ENCODE measurements at places on chromosomes 16 and 17.

GRCh38 chr16:1076801-1077576 lies 4.4 kb downstream of the SSTR5 start:
- no peak for DNase-seq

- DNase-seq, result no peak
Observed at GRCh38 chr16:716768-717325, 1.9 kb downstream of the METRN start.

DNA sequence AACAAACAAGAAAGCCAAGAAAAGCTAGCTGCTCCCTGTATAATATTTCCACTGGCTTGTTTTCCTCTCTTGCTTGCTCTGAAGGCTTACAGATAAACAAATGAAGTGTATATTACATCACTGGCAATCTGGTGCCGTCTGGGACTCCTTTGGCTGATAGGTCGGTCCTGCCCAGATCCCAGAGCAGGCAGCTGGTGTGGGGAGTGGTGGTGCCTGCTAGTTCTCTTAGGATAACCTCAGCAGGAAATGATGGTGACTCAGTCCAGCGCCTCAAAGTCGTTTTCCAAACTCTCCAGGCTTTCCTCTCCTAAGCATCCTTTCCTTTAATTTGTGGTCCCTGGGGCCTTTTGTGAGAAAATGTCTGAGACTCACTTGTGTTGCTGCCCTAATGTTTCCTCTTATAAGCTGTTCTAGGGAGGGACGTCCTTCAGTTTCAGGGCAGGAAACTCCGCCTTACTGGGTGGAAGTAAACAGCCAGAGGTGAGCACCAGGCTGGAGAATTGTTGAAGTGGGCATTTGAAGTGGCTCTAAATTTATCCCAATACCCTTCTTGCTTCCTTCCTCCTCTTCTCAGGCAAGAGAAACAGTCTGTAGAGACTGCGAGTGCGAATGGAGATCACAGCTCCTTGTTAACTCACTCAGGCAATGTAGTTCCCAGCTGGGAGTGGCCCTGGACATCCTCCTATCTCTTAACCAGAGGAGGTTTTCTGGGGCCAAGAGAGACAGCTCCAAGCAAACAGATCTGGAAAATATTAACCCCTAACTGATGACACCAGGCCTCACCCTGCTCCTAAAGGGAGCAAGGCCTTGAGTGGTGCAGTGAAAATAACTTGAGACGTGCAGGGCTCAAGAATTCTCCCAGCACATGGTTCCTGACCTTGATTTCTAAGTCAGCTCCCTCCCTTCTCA lies 34.9 kb downstream of the CD300LF start:
- DNase-seq, result no peak

DNA sequence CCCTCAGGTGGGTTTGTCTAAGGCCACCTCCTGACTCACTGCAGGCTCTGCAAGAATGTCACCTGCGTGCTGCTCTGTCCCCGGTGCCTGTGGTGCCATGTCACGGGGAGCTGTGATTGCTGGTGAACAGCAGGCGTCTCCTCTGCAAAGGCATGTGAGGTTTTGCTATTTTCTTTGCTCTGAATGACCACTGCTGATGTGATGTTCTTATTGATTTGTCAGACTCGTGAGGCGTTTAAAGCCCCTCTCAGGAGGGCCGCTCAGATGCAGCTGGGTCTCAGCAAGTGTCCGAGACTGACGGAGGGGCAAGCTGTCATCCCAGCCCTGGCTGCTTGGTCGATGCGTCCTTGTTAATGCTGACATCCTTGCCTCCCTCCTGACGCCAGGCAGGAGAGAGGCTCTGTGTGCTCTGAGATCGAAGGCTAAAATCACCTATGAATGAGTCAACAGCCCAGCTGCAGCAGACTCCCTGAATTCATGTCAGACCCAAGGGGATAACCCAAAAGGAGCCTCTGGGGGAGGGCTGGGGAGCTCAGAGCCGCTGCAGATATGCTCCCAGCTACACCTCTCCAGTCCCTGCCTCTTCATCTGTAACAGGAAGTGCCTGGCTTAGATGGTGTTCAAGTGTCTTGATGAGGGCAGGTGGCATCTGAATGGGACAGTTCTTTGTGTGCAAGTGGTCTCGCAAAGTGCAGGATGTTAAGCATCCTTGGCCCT lies 11.8 kb upstream of the PEMT start:
- no peak for DNase-seq

GRCh38 chr16:56869513-56870275 lies 4.7 kb downstream of the SLC12A3 start:
- no peak for DNase-seq

DNA sequence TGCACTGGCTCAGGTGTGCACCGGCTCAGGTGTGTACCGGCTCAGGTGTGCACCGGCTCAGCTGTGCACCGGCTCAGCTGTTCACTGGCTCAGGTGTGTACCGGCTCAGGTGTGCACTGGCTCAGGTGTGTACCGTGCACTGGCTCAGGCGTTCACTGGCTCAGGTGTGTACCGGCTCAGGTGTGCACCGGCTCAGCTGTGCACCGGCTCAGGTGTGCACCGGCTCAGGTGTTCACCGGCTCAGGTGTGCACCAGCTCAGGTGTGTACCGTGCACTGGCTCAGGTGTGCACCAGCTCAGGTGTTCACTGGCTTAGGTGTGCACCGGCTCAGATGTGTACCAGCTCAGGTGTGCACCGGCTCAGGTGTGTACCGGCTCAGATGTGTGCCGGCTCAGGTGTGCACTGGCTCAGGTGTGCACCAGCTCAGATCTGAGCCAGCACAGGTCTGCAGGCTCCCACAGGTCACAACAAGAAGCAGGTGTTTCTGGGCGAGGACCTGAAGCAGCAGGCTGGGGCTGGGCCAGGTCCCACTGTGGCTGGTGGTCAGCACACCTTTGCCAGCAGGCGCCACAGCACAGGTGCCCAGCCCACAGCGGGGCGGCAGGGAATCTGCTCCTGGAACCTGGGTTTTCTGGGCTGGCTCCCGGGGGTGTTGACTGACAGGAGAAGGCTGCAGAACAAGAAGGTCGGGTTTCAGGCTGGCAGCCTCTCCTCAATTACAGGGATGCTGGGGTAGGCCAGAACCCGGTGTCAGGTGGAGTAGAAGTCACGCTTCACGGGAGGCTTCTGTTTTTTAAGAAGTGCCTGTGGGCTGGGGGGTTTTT lies 17.2 kb downstream of the METRNL start:
- no peak for DNase-seq

- no peak for DNase-seq
Observed at GRCh38 chr17:71057448-71057847, 888.1 kb downstream of the KCNJ2 start.

DNA sequence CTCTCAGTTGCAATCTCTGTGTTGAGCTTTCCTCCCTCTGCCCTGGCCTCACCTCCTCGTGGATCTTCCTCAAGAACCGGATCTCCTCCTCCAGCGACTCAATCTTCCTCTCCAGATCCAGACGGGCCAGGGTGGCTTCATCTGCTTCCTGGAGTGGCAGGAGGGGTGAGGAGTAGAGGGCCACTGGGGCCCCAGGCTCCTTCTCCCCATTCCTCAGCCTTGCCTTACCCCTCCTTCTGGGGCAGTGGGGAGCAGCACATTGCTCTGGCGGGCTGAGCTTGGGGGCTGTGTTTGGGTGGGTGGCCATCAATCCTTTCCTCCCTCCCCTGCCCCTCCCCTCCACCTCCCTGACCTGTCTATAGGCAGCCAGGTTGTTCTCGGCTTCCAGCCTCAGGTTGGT lies 1.6 kb downstream of the GFAP start:
- no peak for DNase-seq

DNA sequence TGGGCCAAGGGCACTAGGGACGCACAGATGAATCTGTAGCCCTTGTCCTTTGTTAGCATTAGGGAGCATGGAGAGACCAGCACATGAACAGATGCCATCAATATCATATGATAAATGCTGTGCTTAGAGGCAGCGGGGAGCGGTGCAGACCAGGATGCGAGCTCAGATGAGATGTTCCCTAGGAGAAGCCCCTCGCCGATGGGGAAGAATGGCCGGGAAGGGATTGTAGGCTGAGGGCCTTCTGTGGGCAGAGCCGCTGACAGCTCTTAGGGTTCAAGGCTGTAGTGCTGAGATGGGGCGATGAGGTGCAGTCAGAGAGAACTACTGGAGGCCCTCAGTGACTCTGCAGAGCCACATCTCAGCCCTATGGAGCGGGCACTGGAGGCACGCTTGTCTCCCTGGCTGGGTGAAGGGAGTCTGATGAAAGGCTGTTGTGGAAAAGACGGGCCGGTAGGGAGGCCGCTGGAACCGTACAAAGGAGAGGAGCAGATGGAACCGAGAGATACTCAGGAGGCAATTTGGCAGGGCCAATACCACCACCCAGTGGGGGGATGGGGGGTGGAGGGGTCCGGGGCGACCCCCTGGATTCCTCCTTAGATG lies 66.3 kb upstream of the ENDOV start:
- DNase-seq, result no peak

DNA sequence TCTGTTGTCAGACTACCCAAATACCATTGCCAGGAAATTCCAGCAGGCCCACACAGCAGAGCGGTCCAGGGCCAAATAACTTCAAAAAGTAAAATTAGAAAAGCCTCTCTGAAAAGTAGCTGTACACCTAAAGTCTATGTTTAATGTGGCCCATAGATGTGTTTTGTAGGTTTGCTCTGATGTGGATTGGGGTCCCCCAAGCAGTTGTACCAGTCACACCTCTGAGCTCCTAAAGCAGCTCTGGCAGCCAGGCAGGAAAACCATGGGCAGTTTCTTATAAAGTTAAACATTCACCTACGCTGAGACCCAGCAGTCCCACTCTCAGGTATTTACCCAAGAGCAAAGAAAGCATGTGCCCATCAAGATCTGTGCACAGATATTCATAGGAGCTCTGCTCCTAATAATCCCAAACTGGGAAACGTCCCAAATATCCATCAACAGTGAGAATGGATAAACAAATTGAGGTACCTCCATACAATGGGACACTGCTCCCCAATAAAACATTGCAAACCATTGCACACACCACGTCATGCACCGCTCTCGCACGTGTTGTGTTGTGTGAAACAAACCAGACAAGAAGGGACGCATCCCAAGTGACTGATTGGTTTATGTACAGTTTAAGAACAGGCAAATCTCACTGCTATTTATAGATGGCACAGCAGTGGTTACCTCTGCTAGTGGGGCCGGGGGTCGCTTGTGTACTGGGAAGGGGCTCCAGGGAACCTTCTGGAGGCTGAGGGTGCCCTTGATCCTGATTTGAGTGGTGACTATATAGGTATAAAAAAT lies 15.8 kb upstream of the PRM1 start:
- DNase-seq, result no peak

DNA sequence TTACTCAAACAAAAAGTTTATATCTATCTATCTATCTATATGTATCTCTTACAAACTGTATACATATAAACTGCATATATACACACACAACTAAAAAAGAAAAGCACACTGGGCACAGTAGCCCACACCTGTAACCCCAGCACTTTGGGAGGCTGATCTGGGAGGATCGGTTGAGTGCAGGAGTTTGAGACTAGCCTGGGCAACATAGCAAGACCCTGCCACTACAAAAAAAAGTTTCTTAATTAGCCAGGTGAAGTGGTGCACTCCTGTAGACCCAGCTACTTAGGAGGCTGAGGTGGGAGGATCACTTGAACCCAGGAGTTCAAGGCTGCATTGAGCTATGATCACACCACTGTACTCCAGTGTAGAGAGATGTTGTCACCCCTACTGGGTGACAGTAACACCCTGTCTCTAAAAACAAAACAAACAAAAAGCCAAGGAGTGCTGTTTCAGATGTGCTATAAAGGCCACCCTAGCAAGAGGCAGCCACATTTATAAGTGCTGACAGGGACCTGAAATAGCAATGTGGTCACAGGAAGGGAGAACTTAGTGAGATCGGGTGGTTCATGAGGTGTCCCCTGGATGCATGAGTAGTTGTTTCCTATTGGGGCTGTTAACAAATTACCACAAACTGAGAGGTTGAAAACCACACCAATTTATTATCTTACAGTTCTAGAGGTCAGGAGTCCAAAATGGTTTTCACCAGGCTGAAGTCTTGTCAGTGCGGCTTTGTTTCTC lies 4.8 kb downstream of the CD2BP2 start:
- no peak for DNase-seq

- no peak for DNase-seq
Observed at GRCh38 chr17:74712301-74712700, 422 bp downstream of the CD300LF start.

DNA sequence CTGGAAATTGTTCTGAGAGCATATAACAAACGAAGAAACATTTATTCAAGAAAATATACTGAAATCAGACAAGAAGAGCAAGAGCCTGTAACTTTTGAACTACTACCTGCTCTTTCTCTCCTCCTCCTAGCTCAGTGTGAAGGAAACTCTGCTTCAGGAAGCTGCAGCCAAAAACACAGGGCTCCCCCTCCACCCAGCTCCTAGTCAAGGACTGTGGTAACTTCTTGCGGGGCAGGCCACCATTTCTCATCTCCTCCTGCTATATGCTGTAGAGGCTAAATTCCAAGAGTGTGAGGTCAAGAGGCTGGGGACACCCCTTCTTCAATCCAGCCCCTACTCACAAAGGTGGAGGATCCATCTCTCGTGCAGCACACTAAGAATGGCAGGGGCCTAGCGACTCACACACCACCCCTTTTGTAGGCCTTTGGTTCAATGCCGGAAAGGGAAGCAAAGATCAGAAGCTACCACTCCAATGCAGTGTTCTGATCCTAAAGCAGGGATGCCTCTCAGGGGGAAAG lies 74.6 kb downstream of the ITFG1 start:
- DNase-seq, result no peak

DNA sequence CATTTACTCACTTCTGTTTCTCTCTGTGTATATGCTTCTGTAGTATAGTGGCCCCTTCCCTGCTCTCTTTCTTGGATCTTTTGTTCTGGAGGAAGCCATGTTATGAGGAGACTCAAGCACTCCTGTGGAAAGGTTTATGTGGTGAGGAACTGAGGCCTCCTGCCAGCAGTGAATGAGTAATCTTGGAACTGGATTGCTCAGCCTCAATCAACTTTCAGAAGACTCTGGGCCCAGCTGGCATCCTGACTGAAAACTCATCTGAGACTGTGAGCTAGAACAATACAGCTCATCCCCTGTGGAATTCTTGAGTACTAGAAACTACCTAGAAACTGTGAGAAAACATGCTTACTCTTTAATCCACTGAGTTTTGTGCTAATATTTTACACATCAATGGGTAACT lies 133.1 kb upstream of the ZKSCAN2 start:
- no peak for DNase-seq

DNA sequence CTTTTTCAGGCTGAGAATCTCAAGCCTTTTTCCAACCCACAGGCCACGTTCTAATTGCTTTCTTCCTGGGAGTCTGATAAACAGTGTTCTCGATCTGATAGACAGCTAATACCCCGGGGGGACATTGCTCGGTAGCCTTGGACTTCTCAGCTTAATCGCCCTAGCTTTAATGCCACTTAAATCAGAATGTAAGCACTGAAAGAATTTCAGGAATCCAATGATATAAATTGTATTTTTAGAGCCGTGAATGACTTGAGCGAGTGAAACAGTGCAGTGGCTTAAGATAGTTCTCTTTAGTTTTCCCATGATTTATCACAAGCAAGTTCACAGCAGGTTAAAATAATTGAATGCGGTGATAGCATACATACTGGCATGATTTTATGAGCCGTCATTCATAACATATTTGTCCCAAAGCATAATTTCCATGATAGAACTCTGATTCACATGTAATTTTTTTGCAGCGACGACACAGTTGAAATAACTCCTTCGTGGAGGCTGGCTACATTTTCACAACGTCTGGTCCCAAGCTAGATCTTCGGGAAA lies 116.1 kb upstream of the MYOCD start:
- no peak for DNase-seq

- no peak for DNase-seq
Observed at GRCh38 chr16:61210076-61210475, 826.2 kb downstream of the CDH8 start.

- DNase-seq, result no peak
Observed at GRCh38 chr17:43536236-43536992, 9.7 kb downstream of the ETV4 start.

All from activated naive CD4-positive, alpha-beta T cell (primary cell).